ENCODE measurements at places on chromosomes 7 and 10.

DNA sequence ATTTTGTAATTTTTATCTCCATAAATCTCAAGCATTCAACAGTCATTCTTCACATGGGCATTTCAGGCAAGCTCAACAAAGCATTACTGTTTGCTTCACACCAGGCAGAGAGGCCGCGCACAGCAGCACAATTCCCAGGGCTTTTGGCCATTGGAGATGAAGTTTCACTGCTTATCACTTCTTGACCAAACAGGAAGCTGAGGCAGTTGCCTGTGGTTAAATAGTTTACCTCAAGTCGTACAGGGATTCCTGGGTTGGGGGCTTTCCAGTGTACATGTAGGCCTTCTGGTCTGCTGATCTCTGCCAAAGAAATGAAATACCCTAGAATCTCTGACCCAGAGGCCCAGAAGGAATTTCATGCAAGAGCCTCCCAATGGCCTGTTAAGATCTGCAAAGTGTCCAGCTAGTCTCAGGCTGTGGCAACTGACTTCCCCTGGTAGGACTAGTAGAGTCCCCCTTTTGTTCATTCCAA, 11.2 kb upstream of the PRDX3 start:
- peak; percentile 33 for DNase-seq

DNA sequence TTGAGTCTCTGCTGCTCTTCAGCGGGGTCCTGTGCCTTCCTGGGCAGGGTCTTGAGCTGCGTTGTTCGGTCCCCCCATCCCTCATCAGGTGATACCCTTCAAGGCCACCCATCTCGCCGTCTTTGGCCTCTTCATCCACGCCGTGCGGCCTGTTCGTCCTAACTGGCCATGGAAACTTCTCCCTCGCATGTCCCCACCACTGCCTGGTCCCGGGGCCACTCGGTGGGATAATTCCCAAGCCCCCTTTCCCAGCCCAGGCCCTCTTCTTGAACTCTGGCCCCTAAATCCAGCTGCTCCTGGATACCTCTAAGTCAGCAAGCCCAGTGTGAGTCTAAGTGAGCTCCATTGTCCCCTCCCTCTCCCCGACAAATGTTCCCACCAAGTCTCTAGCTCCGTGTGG, 74.5 kb downstream of the CAMK1D start:
- DNase-seq = no peak

GRCh38 chr10:119177708-119178371, 772 bp downstream of the PRDX3 start:
- DNase-seq = no peak

DNA sequence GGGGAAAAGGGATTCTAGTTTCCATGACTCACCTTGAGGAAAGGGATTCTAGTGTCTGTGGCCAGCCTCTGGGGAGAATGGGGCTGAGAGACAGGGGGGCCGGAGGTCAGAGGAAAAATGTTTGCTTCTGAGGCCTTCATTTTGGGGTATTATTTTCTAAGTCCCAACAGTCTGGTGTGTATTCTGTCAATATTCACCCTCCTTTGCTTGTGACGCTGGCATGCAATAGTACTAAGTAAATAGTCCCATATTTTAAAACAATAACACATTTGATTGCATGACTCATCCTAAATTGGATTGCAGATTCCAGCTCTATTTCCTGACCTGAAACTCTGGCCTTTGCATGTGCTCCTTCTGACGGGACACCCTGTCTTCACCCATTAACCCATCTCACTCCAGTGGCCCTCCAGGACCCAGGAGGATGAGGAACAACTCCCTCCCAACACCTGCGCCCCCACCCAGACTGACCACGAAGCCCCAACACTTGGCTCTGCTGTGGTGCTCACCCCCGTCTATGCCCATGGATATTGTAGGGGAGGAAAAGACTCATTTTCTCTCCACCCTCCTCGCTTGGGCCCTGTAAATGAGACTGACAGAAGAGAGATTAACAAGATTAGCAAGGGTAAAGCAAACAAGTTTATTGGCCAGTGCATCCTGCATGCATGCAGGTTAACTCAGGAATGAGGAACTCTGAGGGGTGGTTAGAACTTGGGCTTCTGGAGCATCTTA, 495.6 kb upstream of the KLF6 start:
- DNase-seq = no peak

DNA sequence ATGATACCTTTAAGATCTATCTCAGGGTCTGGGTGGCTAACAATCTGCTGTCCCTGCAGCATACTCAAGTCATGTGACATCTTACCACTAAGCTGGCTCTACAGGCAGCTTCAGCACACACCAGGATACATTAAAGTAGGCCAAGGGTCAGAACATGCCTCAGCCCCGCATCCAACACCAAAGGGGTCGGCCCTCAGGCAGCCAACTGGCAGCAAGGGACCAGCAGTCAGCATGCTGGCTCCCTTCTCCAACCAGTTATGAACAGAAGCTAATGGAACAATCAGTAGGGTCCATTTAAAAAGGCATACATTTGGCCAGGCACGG, 37.1 kb downstream of the FAM53B start:
- DNase-seq = no peak

DNA sequence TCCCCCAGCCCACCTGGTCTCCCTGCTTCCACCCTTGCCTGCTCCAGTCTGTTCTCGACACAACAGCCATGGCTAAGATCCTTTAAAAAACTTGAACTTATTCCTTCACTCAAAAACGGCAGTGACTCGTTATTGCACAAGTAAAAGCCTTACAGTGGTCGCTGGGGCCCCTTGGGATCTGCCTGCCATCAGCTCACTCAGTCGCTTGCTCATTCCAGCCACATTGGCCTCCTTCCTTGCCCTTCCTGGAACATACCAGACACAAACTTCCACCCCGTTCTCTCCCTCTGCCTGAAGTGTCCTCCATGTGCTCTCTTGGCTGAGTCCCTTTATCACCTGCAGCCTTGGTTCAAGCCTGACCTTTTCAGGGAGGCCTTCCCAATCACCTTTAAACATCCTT, 4.7 kb downstream of the CCNY start:
- no peak for DNase-seq

GRCh38 chr7:69962186-69963065, 364.2 kb downstream of the AUTS2 start:
- DNase-seq = no peak

GRCh38 chr10:82910301-82910700, 1035.3 kb downstream of the NRG3 start:
- no peak for DNase-seq

DNA sequence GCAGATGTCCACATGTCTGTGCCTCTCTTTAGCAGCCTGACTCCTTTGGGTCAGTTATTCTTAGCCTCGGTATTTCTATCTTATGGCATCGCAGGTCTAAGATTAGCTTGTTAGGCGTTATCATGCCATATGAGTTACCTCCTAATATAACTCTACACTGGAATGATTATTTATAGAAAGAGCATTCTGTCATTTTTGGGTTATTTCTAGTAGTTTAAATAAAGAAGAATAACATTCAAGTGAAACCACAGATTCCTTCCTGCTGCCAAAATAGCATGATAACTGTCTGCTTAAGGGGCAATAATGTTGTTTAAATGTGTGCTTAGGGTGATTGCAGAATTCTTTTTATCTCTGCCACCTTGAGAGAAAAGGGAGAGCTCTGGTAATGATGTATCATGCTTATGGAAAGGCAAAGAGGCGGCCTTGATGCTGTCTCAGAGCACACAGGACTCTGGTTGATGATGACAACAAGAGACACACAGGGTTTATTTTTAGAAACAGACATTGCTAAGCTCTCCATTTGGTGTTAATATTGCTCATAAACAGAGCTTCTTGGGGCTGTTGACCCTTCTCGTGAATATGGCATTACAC, 10.4 kb downstream of the HDAC9 start:
- no peak for DNase-seq

Measured in CD4-positive, alpha-beta T cell treated with Interleukin-17A for 1 hour (primary cell).